ENCODE measurements at places on chromosomes 4 and X.

- DNase-seq = no peak
Observed at GRCh38 chr4:124173912-124174311, 538.6 kb downstream of the ANKRD50 start.

- DNase-seq = no peak
Observed at GRCh38 chrX:124028182-124028581, 66.7 kb downstream of the STAG2 start.

DNA sequence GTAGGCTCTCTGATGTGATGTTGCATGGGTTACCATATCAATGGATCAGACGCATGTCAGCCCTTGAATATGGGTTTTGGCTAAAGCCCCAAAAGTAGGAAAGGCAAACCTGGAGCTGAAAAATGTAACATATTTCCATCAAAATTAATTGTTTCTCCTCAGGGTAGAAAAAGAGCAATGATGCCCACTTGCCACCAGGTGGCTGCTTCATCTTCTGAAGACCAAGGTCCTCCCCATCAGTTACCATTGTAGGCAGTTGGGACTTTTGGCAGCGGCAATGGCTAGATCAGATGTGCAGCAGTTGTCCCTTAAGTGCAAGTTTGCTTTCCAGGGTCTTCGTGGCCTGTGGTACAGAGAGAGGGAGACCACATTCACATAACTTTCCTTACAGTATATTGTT is 118.2 kb downstream of the NAF1 start:
- DNase-seq = no peak

- no peak for DNase-seq
Observed at GRCh38 chr4:111952688-111953087, 192.6 kb upstream of the FAM241A start.

DNA sequence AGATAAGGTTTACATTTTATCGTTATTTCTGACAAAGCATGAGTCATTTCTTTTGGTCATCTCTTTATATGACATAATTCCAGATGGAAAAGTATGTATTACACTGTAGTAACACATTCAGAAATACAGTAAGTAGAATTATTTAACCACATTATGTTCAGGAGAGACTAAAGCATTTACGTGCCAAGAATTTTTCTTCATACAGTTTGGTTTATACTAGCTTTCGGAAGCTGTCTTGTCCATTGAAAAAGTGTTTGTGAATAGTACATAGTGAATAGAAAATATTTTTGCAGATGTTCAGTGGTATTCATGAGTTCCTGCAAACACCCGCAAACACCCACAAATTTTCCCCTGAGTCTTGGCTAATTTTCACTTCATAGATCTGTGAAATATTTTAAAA is 1033.0 kb upstream of the INTU start:
- no peak for DNase-seq

GRCh38 chr4:76001700-76002099 is 5.6 kb downstream of the CXCL9 start:
- peak; percentile 77 for DNase-seq

All from GF-D8 (cell line).